SK-MEL-5 (cell line): ENCODE measurements at places on chromosomes 13 and 19. TPM values are rescaled to one million over a fixed set of nuclear protein-coding genes. Genes with fewer than 3 reads are reported as not detected.

DNA sequence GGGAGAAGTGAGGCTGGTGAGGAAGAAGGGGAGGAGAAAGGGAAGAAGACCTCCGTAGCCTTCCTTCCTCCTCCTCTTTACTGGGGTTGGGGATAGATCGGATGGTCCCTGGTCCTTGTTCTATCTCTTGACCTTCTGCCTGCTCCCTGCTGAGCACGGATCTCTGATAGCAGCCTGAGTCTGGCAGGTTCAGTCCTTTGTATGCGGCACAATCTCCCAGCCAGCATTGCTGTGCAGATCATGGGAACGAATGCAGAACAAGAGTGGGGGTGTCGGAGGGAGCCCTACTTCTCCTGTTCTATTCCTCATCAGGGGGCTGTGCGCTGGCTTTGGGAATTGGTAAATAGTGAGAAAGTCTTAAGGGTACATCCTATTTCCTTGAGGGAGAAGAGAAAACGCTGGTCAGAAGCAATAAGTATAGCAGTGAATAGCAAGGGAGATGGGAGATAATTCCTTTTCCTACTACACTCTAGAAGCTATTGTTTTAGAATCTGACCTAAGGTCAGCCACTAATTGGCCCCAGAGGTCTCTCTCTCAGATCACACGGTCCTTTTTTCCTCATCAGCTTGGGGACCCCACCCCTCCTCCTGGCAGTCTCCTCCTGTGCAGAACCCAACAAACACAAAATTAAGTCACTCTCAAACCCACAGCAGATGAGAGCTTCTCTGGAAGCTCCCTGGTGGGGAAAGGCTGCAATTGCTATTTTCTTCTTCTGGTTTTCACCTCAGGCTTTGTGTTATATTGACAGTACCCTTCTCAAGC, 41.0 kb downstream of the KL start:
- peak; percentile 62 for DNase-seq

DNA sequence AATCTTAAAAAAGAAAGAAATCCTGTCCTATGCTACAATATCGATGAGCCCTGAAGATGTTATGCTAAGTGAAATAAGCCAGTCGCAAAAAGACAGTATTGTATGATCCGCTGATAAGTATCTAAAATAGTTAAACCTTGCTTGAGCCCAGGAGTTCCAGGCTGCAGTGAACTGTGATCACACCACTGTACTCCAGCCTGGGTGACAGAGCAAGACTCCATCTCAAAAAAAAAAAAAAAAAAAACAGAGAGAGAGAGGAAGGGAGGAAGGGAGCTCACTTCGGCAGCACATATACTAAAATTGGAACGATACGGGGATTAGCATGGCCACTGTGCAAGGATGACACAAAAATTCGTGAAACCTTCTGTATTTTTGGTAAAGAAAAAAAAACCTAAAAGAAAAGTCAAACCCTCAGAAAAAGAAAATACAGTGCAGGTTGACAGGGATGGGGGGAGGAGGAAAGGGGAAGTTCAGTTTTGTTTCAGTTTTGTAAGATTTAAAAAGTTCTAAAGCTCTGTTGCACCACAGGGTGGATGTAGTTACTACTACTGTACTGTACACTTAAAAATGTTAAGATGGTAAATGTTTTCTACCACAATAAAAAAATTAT, 8.4 kb downstream of the CLASRP start:
- no peak for DNase-seq

DNA sequence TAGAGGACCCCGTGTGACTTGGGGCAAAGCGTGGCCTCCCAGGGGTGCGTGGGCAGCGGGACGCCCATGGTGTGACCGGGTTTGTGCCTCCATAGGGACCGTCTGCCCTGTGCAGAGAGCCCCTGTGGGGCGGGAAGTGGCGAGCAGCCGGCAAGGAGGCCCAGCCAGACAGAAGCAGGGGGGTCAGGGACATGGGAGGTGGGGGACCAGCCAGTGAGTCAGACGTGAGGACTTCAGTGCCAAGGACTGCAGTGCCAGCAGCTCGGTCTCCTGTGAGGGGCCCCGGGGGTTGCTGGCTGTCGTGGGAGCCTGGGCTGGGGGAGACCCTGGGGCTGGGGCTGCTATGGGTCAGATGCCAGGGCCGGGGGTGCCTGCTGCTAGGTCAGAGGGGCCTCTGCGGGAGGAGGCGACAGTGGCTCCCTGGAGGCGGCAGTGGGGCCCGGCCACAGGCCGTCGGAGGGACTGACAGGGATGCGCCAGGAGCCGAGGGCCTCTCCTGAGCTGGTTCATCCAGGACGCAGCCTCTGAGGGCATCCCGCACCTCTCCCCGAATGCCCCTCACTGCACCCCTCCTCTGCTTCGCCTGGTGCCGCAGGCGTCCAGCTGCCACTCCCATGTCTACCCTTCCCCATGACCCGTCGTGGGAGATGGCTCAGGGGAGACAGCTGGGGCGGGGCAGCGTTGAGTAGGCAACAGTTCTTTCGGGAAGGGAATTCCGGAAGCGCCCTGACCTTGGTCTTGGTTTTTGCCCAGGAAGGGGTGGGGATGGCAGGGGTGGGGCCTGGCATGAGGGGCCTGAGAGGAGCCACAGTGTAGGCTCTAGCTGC, 80.0 kb downstream of the KDM4B start:
- DNase-seq, result no peak

DNA sequence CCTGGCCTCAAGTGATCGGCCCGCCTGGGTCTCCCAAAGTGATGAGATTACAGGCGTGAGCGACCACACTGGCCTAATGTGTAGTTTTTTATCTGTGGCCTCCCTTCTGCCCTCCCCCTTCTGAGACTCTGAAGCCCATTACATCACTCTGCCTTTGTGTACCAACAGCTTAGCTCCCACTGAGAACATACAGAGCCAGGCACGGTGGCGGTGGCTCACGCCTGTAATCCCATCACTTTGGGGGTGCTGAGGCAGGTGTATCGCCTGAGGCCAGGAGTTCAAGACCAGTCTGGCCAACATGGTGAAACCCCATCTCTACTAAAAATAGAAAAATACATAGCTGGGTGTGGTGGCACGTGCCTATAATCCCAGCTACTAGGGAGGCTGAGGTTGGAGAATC, 12.6 kb downstream of the NCR1 start:
- no peak for DNase-seq

DNA sequence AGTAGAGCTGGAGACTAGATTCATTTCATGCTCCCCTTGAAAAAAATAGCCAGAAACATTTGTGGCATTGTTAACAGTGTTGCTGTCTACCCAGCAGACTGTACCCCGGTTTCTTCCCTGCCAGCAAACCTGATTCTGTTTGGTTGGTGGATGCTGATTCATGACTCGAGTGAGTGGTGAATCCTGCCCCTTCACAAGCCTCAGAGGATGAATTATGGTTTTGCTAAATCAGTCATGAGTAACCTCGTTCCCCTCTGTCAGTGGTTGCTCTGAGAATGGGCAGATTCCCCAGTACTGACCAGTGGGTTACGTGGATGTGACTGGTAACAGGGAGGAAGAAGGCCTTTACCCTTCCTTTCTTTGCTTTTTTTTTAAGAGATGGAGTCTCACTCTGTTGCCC, 10.1 kb downstream of the NLRP12 start:
- no peak for DNase-seq

DNA sequence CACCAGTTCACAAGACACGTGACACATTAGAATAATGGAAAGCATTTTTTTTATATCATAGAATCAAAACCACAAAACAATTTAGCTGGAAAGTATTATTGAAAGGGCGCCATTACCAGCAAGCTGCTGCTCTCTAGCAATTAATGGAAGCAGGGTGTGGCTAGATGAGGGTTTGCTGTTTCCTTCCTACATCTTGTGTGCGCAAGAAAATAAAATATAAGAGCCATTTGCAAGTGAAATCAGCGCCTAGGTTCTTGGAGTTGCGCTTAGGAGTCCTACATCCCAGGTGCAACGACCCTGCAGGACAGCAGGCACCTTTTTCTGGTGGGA, 140.9 kb downstream of the ZNF536 start:
- no peak for DNase-seq

DNA sequence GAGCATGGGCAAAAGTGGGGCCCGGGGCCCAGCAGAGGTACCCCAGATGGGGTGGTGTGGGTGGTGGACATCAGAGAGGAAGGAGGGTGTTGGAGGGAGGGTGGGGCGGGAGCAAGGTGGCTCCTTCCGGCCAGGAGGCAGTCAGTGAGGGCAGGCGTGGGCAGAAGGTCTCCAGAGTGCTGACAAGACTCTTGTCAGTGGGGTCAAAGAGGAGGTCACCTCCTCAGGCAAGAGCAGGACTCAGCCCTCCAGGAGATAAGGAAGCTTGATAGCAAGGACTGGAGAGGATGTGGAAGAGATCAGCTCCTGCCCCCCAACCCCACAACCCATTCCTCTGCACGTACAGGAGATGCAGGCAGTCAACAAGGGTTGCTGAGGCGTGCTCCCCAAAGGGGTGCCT, 9.8 kb downstream of the GJA3 start:
- no peak for DNase-seq

- DNase-seq, result no peak
Observed at GRCh38 chr13:99867535-99868257, 103.9 kb downstream of the ZIC5 start.

- DNase-seq, result peak; percentile 91
Observed at GRCh38 chr13:26482451-26483197, 74.9 kb upstream of the WASF3 start.

DNA sequence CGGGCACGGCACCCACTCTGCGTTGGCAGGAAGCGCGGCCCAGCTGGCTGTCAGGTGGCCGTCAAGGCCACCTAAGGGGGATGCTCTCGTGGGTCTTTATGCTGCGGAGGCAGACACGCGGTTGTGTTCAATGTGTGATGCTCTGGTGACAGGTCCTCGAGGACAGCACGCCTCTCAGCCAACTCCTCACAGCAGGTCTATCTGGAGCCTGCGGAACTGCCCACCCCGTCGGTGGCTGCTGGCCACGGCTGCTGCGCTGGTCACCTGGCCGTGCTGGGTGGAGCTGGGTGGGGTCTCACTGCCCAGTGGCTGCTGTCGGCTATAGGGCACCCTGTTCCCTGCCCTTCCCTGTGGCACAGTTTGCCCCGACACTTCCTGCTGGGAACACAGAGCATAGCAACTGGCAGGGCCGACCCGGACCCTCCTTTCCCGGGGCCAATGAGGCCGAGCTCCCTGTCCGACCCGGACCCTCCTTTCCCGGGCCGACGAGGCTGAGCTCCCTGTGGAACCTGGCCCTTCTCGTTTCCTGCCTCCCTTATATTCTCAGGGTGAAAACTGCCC, 14.3 kb upstream of the F7 start:
- DNase-seq, result no peak

DNA sequence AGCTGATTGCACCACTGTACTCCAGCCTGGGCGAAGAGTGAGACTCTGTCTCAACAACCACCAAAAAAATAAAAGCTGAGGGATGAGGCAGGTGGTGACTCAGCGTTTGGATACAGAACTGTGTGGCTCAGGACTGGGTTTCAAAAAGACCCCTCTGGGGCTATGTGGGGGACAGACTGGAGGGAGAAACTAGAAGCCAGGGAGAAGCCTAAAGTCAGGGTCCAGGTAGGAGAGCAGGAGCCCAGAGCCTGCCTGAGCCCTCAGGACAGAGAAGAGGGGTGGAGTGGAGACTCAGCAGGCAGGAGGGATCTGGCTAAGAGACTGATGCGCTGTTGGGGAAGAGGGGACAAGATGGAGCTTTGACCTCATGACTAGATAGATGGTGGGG, 1.8 kb upstream of the CD37 start:
- DNase-seq, result no peak

GRCh38 chr13:110309661-110310524, 2.8 kb downstream of the COL4A2 start:
- no peak for DNase-seq

DNA sequence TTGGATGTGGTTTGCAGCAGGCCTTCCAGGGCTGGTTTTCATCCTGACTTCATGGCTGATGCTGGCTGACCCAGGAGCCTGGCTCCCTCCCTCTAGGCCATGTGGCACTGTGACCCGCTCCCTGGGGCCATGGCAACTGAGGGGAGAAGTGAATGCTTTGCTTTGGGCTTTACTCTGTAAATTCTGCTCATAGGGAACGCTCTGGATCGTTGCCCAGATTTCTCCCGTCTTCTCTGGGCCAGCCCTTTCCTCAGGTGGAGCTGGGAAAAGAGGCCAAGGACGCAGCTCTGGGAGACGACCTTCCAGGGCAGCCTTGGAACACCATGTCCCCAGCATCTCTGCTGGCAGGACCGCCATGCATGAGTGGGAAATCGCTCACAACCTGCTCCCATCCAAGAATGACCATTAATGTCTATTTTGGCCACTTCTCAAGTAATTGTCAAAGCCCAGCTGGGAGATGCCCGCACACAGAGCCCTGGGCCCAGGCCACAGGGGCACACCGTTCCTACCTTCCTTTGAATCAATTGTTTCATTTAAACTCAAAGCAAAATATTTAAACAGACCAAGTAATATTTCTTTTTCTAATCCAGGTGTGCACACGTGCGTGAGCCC, 321.8 kb downstream of the TEX29 start:
- DNase-seq, result no peak

The LRRC63 gene
- 0.82 and 1.1 TPM in 2 replicates for total RNA-seq

The PRSS57 gene
- total RNA-seq, result not detected in 2 replicates

The FLT1 gene
- total RNA-seq, result 0.03 and 0.18 TPM in 2 replicates

The LRP3 gene
- 27.7 and 30.2 TPM in 2 replicates for total RNA-seq
